ENCODE measurements at places on chromosomes 4 and X.

GRCh38 chr4:60812811-60813210 is 387.3 kb upstream of the ADGRL3 start:
- no peak for DNase-seq

DNA sequence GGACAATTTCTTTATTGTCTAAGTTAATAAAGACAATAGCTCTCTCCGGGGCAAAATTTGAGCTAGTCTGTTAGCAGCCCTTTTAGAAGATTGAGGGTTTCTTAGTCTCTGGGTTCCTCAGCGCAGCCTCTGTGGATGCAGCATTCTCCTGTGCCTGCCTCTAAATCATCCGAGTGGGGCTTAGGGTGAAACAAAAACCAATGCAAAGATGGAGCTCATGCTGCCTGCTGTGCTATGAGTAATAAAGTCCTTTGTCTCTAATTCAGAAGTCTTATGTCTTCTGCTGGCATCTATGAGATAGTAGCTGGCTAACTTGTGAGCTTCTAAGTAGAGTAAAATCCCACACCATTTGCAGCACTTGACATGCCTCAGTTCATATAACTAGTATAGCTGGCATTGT is 67.9 kb downstream of the ANKRD50 start:
- no peak for DNase-seq

GRCh38 chrX:87873347-87873941 is 355.8 kb downstream of the KLHL4 start:
- DNase-seq = no peak

- no peak for DNase-seq
These were observed 25.2 kb downstream of the NAT8L start for GRCh38 chr4:2084316-2084715.

- DNase-seq = no peak
These were observed 34.2 kb downstream of the DCK start for GRCh38 chr4:71027611-71028010.

DNA sequence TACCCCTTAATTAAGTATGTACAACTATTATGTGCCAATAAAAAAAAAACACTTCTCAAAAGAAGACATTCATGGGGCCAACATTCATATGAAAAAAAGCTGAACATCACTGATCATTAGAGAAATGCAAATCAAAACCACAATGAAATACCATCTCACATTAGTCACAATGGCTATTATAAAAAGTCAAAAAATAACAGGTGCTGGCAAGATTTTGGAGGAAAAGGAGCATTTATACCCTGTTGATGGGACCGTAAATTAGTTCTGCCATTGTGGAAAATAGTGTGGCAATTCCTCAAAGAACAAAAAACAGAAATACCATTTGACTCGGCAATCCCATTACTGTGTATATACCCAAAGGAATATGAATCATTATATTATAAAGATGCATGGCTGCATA is 229.9 kb downstream of the PAPSS1 start:
- DNase-seq = no peak

- DNase-seq = no peak
These were observed 69.4 kb upstream of the GUCY1A1 start for GRCh38 chr4:155597281-155597680.

DNA sequence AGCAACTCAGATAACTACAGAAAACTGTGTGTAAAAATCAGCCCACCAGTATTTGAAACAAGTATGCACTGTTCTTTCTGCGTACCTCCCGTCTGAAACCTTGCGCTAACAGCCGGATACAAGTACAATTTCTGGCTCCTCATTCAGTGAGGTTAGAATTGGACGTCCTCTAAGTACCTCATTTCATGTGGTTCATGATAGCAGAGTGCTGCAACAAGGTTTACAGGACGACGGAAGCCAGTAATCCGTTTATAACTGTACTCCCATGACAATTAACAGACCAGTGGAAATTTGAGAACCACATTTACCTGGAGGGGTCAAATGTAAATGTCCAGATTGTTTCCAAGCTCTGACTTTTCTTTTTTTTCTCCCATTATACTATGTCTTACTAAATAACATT is 52.9 kb upstream of the TENM3 start:
- no peak for DNase-seq

DNA sequence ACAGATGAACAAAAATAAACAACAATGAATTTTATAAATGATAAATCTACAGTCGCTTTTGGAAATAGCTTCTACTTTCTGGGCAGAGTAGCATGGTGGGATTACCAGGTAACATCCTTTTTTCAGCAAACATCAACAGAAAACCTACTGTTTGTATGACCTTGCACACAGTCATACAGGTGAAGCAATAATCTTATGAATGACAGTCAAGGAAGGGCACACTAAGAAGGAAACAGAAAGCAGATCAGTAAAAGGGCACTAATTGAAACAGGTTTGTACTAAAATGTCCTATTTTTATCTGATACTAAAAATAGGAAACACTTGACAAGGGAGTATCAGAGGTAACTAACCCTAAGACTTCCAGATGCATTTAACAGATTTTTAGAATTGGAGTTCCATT is 108.9 kb downstream of the DLG3 start:
- no peak for DNase-seq

GRCh38 chrX:64456828-64457227 is 61.6 kb upstream of the MTMR8 start:
- DNase-seq = no peak

DNA sequence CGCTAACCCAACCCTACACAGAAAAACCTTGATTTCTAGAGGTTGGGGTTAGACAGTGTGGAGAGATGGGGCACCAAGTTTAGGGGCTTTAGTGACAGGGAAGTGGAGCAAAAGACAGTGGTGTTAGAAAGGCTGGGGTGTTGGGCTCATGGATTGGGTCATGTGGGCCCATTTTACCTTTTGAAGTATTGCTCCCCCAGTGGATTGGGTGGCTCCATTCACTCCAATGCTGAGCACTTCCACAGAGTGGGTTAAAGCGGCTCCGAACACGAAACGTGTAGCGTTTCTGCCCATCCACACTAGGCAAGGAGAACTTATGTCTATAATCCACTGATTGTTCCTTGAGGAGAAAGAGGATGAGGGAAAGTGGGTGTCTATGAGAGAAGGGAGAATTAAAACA is 2.3 kb downstream of the IL2RG start:
- DNase-seq = no peak

- DNase-seq = no peak
These were observed 21.3 kb upstream of the SOX3 start for GRCh38 chrX:140526171-140526570.

Measured in central memory CD4-positive, alpha-beta T cell (primary cell).